Thyroid gland (tissue), 4 donors: ENCODE measurements at places on chromosomes 2 and 18. TPM values are rescaled to one million over a fixed set of nuclear protein-coding genes. Genes with fewer than 3 reads are reported as not detected.

DNA sequence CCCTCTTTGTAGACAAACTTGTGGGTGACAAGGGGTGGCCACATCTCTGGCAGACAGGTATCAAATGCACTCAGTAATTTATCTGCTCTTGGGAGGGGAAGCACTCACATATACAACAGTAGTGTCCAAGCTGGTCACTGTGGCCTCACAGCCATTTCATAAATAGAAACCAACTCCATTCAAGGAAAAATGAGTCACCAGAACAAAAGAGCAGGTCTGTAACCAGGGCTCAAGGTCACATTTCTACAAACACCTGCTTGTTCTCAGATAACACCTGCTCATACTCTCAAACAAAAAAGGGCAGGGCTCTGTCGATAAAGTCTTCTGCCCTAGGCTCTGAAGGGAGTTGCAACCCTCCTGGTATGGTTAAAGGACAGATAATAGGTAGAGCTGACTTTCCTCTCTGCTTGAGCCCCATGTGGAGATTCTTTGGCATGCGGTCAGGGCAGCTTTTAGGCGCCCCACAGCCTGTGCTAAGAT, 459.0 kb downstream of the BCL11A start:
- no peak for DNase-seq

DNA sequence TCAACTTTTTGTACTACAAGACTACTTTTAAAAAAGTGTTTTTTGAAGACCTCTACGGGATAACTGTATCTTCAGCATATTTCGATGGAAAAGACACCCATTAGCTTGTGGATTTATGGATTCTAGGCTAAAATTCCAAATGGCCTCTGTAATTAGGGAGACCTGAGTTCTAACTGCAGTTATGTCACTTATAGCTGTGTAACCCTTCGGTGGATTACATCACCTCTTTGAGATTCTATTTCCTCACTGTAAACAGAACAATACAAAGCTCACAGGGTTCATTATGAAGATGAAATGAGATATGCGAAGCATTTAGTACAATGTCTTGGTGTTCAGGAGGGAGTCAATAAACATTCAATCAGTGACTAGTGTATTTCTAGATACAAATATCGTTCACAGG, 24.2 kb downstream of the LMAN2L start:
- no peak for DNase-seq

DNA sequence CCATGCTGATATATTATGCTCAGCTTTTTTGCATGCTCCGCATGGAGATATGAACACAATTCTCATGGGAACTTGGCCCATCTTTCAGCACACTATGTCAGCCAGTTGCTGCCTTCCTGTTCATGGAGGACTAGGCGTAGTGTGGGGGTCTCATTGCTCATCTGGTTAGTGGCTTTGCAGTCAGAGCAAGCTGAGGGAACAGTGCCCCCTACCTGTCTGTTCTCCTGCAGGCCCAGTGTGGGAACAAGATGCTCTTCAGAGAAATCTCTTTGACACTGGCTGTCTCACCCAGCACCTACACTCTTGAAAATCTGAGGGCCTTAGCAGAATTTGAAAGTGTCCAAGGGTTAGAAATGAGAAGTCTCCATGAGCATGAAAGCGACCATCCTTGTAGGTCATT, 47.1 kb downstream of the SPTBN1 start:
- DNase-seq = no peak

- no peak for DNase-seq
These were observed 121.8 kb downstream of the PMAIP1 start for GRCh38 chr18:60021556-60021955.

- DNase-seq = no peak
These were observed 394.9 kb upstream of the ZEB2 start for GRCh38 chr2:144914622-144915318.

GRCh38 chr2:50785816-50786215, 246.1 kb downstream of the NRXN1 start:
- no peak for DNase-seq

DNA sequence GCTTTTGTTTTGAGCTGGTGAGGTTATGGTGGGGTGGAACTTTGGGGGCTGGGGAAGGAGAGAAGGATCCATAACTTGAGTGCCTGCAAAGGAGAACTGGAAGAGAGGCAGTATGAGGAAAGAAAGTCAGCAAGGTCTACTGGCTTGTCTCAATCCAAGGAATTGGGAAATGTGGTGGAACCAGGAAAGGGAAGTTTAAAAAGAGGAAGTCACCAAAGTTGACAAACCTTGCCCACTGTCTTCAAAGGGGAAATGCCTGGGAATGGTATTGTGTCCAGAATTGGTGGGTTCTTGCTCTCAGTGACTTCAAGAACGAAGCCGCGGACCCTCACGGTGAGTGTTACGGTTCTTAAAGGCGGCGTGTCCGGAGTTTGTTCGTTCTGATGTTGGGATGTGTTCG, 304.1 kb upstream of the FAM98A start:
- DNase-seq = no peak

DNA sequence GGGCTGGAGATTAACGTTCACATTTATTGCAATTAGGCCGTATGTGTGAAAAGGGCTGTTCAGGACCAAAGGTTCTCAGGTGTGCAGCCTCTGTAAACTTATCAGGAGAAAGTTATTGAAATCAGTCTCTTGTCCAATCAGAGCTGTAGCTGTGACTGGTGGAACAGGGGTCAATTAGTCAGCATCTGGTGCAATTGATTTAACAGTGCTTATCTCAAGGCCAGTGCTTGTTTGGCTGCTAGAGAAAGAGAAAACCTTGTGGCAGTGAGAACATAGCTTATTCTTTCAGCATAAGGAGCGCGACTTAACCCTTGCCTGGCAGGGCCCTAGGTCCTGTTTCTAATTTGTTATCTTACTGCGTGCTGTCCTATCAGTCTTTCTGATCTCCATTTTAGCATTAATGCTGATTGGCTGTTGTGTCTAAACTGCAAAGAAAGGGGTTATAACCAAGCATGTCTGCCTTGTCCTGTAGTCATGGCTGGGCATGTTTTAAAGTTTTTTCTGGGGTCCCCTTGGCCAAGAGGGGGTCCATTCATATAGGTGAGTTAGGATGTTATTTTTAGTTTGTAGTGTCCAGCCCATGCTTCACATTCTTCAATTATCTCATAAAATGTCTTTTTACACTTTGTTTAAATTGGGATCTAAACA, 66.4 kb downstream of the CYB5A start:
- DNase-seq = no peak

DNA sequence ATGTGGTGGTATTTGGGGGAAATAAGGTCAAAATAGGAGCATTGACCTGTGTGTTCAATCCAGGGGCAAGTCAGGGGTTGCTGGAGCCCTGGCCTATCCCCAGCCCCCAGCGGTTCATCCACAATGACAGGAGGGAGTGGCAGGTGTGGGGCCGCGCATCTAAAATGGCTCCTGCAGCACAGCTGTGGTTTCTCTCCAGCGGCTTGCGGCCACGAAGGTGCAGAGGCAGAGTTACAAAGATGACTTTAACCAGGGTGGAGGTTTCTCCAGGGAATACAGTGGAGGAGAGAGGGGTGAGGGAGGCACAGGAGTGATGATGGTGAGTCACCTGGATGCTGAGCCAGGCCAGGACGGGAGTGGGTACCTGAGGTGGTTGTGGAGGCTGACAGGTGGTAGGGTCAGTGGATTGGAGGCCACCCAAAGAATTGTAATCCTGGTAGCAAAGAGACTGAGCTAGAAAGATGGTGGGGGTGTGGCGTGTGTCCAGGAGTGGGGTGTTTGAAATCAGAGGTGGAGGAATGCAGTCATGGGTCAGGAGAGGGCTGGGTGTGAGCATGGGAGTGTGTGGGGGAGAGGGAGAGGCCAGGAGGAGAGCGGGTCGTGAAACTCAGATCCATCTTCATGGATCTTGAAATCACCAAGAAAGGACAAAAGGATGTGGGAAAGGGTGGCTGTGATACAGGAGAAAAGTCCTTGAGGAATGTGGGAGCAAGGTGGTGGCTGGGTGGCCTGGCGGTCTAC, 83.2 kb downstream of the CTIF start:
- no peak for DNase-seq

GRCh38 chr2:138782383-138782782, 2.2 kb upstream of the NXPH2 start:
- DNase-seq = no peak

GRCh38 chr18:33818145-33818544, 240.1 kb downstream of the ASXL3 start:
- DNase-seq = no peak

Gene VIT
- total RNA-seq = 9.4 TPM

Gene DLX2
- 0.25 TPM for total RNA-seq

Gene POTEI
- not detected for total RNA-seq

Gene NFATC1
- total RNA-seq = 10.7 TPM

Gene STPG4
- total RNA-seq = 1.1 TPM
